ENCODE measurements at places on chromosomes 11 and 22.

DNA sequence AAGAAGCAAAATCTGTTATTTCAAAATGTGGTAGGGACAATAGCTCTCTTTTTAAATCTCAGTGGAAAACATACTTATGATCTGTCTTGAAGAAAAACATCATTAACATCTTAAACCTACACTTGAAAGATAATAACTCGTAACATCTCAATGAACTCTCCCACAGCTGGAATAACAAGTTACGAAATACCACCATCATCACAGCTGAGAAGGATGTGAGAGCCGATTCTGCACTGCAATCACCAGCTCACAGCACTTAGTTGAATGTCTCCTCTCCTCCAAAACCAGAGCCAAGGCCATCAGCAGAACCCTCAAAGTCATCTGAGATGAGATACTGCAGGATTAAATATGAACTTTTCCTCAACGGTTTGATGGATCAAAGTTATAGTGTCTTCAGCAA is 124.3 kb downstream of the ARHGAP20 start:
- DNase-seq: no peak

GRCh38 chr22:27720860-27721259 is 80.7 kb downstream of the MN1 start:
- DNase-seq: no peak

GRCh38 chr22:50145721-50146438 is 24.7 kb upstream of the PANX2 start:
- no peak for DNase-seq

DNA sequence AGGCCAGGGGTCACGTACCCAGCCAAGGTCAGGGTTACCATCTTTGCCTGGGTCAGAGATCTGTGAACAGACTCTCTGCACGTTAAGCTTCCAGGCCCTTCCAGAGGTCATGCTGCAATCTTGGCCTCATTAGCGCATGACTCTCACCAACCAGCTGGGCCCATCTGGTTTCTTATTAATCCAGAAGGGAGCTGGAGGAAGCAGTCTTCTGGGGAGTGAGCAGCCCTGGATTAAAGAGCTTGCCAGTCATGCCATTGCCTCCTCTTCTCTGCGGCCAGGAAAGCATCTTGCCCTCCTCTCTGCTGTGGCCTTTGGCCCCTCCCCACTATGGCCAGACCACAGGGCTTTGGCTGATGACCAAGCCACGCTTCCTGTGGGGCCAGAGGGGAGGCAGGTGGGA is 57.4 kb downstream of the CHST1 start:
- no peak for DNase-seq

DNA sequence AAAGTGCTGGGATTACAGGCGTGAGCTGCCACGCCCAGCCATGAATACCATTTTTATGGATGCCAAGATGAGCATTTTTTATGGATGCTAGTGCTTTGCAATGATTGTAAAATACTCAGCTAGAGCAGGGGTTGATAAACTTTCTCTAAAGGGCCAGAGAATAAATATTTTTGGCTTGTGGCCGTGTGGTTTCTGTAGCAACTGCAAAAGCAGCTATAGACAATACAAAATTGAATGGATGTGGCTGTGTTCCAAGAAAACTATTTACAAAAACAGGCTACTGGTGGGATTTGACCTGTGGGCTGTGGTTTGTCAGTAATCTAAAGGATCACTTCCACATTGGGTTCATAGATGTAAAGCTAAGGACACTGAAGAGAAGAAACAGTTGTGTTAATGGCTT is 56.0 kb downstream of the COMMD9 start:
- no peak for DNase-seq

DNA sequence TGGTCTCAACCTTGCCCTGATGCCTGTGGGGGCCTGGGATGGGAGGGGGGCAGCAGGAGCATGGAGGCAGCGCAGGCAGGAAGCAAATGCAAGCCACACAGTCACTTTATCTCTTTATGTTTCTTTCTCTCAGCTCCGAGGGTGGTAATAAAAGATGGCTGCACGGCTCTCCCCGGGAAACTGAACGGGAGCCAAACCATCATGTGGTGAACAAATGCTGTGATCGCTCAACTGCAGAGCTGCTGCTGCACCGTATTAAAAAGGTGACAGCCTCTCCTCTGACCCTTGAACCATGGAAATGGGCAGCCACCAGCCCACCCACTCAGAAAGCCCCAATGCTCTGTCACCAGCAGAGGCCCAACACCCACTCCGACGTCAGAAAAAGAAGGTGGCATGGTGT is 110.0 kb downstream of the TIMP3 start:
- DNase-seq: no peak

DNA sequence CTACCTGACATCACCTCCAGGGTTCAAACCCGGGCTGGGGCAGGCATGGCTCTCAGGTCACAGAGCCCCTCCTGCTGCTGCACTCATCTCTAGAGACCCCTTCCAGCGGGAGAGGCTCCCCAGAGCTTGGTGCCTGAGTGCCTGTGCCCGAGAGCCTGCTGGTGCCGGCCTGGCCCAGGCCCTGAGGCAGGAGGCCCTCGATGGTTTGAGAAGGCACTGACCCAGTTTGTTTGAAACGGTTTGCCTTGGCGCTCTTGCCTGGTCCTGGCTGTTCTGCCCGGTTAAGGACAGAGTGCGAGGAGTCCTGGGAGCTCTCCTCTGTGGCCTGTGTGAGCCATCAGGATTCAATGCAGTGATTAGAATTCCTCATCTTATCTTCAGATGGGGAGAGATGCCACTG is 88.9 kb downstream of the TBC1D22A start:
- no peak for DNase-seq

DNA sequence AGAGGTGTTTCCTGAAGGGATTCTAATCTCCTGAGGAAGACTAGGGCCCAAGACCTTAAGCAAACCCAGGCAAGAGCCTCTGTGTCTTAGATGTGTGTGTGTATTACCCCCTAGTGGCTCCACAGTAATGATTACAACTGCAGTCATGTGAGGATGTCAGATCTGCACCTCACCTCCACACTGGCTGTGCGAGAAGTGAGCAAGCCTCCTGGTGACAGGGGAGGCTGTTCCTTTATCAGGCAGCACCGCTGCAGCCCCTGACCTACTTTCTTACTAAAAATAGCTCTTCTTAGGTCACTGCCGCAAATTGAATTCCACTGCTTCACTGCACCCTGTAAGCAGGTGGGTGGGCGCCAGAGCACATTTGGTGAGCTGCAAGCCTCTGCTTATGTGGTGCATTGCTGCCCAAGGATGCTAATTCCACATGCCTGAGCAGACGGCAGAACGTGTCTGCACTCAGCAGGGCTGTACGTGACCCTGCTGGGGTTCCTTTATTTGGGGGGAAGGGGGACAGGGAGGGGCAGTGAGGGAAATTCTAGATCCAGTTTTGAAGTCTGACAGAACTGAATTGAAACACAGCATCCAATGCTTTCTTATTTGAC is 112.4 kb downstream of the KCNC1 start:
- DNase-seq: no peak

DNA sequence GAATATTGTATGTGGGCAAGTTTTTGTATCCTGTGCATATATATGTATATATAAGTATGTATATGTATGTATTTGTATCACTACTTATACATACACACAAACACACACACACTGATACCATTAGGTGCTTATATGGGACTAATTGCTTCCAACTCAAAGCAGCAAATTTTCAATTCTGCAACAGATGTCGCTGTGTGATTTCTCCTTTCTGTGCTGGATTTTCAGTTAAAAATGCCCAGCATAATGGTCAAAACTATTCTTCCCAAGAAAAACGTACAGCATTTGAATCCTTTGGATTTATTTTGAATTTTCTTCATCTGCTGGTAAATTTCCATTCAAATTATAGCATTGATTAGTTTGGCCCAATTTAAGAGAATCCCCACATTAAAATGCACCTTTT is 4.3 kb downstream of the CADM1 start:
- no peak for DNase-seq

- no peak for DNase-seq
Measured at GRCh38 chr11:8373519-8374432, 110.1 kb upstream of the LMO1 start.

- DNase-seq: no peak
Measured at GRCh38 chr11:44033411-44033850, 14.3 kb upstream of the ACCSL start.

DNA sequence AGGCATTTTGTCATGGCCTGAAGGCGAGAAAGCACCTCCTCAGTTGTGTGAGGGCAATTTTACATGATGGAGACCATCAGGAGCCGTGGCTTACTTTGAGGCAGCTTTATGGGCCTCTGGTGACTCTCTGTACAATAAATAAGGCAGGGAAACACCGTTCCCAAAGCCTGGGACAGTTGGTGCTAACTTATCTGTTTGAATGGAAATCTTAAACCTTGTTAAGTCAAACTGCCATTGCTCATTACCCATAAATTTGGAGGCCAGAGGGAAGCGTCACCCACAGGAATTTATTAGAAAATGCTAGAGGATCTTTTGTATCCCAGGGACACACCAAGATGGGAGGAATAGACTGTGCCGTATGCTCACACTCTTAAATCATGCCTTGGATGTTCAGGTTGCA is 1156.9 kb downstream of the BRD1 start:
- no peak for DNase-seq

DNA sequence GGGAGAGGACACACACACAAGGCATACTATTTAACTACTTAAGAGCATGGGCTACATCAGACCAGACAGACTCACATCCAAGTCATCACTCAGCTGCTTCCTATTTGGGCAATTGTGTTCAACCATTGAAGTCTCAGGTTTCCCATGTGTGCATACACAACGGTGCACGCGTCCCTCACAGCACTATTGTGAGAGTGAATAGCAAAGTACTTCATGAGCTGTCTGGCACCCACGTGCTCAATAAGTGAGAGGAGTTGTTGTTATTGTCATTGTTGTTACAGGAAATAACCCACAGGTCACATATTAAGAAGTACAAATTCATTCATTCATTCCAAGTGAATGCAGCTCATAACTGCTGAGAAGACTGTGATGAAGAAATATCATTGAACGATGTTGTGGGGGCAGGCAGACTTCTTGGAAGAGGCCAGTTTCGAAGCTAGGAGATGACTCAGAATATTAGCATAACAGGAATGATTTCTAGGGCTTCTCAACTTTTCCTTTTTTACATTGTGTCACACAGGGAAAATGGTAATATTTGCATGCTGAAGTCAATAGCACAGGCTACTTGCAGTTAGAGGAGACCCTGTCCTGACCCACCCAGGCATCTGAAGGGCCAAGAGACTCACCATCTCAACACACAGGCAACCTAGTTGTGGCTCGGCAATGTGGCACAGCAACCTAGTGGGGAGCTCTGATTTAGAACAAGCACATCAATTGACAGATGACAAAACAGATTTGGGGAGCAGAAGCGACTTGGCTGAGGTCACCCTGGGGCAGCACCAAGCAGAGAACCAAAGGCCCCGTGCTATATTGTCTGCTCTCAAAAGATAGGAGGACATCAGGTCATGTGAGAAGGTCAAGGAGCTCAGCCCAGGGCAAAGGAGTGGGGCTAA is 606.0 kb downstream of the BUD13 start:
- no peak for DNase-seq

DNA sequence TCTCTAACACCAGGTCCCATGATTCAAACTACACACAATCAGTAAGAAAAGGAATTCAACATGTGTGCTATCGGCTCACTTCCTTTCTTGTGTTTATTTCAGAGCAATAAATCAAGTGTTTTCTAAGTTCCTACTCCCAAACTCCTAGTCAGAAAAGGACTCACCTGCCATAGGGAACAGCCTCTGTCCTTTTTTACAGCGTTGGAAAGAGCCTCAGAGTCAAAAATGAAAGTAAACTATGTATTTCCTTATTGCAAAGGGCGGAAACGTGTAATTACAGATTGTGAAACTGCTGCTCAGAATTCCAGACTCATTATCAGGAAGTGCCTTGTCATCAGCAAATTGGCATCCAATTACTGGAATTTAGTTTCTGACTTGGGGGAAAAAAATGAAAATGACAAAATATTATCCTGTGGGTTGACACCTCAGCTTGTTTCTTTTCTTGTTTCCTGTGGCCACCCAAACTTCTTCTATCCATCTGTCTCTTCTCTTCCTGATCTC is at the start of gene CASP4:
CASP4 (minus strand) TSS at position 220 of the 501 bp plus-strand sequence; CDS start at position 171, 49 bp downstream.
- peak; percentile 92 for DNase-seq

- no peak for DNase-seq
Measured at GRCh38 chr11:101003468-101003867, 126.1 kb downstream of the PGR start.

GRCh38 chr11:66119348-66120133 is 49.5 kb downstream of the PACS1 start:
- DNase-seq: no peak

GRCh38 chr11:76190376-76190775 is 15.9 kb downstream of the WNT11 start:
- no peak for DNase-seq

- DNase-seq: no peak
Measured at GRCh38 chr11:3220521-3221407, 2.2 kb upstream of the MRGPRG start.

DNA sequence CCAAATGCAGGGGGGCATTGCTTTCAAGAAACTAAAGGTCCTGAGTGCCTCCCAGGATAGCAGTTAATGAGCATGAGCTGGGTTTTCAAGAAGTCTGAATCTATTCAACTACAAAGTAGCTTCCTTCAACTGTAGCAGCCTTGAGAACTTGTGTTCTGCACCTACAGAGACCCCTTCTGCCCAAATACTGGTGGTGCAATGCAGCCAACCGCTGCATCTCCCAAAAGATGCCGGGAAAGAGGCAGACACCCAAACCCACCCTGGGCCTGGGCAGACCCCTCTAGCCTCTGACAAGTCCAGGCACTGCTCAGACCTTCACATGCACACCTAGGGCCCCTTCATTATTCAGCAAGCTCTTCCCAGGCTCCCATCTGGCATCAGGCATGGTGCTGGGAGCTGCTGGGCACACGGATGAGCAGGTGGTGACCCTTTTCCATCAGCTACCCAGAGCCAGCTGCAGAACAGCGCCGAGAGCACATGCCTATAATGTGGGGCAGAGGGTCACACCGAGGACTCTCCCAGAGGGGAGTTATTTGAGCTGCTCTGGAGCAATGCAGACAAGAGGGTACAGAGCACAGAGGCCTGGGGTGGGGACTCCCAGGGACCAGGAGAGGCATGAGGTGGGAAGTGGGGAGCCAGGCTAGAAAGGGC is 44.9 kb upstream of the ETS1 start:
- no peak for DNase-seq

GRCh38 chr11:16799890-16800289 is 61.4 kb downstream of the C11orf58 start:
- no peak for DNase-seq

DNA sequence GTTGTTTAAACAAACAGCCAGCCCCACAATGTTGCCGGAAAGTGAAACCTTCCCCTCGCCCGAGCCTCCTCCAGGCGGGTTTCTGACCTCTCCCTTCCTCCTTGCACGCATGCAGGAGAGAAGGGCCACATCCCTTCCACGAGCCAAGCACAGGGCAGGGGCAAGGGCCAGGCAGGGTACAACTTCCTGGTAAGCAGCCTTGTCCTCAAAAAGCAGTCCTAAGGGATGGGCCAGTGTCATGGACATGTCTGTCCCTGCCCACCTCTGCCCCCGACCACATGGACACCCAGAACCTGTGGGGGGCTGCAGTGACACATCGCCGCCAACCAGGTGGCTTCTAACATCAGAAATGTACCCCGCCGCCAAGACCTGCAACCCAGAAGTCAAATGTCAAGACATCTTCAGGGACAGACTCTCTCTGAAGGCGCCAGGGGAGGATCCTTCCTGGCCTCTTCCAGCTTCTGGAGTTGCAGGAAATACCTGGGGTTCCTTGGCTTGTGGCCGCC is 145.3 kb downstream of the CRYBB2 start:
- no peak for DNase-seq
